ENCODE measurements at places on chromosomes 5 and 9. TPM values are rescaled to one million over a fixed set of nuclear protein-coding genes. Genes with fewer than 3 reads are reported as not detected.

BTNL3 gene
- not detected for total RNA-seq

CD274 gene
- total RNA-seq: 8.3 TPM

GRCh38 chr5:6403416-6403815 is 25.1 kb upstream of the MED10 start:
- DNase-seq: no peak
- peaks cover 22% of the 10 kb centered on the region for H3K27me3 ChIP-seq
- H3K36me3 ChIP-seq: no peaks in the 10 kb centered on the region
- H3K27ac ChIP-seq: no peak overlapping the region
- H3K4me1 ChIP-seq: peaks cover under 1% of the 10 kb centered on the region

DNA sequence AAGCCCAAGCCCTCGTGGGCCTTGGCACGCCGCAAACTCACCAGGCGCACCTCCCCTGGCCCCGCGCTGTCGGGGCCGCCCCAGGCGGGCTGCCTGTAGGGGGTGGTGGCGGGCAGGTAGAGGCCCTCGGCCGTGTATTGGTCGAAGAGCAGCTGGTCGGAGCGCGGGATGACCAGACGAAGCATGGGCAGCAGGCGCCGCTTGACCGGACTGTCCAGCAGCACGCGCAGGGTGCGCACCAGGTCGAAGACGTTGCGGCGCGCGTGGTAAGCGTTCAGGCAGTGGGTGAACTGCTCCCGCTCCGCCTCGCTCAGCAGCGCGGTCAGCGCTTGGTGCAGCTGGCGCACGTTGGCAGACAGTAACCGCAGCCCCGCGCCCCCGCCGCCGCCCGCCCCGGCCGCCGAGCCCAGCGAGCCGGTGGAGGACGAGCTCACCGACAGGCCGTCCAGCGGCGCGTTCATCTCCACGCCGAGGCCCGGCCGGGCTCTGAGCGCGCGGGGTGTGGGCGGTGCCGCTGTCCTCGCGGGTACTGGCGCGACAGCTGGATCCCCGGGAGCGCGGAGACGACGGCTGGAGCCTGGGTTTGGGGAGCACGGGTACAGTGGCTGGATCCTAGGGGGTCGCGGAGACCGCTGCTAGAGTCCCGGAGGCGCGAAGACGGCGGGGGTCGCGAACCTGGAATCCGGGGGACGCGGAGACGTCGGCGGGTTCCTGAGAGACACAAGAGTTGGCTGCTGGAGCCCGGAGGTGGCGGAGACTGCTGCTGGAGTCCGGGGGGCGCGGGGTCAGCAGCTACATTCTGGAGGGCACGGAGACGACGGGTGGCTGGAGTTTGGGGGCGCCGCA is 709 bp downstream of the WHRN start:
- peaks cover 30% of the 10 kb centered on the region for H3K4me1 ChIP-seq
- H3K27ac ChIP-seq: peak overlapping the region; percentile 60
- peak; percentile 46 for DNase-seq
- no peaks in the 10 kb centered on the region for H3K36me3 ChIP-seq
- peaks cover 54% of the 10 kb centered on the region for H3K27me3 ChIP-seq

PCDHGA1 gene
- total RNA-seq: not detected

DNA sequence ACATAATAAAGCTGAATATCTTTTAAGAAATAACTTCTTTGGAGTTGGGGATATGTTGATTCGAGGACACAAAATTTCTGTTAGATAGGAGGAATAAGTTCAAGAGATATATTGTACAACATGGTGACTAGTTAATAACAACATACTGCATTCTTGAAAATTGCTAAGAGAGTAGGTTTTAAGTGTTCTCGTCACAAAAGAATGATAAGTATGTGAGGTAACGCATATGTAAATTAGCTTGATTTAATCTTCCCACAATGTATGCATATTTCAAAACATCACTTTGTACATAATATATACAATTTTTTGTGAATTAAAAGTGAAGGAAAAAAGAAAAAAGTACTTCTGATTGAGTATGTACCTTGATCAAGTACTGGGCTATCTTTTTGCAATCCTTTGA is 428.0 kb upstream of the TRPC7 start:
- H3K4me1 ChIP-seq: no peaks in the 10 kb centered on the region
- DNase-seq: no peak
- H3K27me3 ChIP-seq: no peaks in the 10 kb centered on the region
- H3K4me3 ChIP-seq: no peak overlapping the region

DNA sequence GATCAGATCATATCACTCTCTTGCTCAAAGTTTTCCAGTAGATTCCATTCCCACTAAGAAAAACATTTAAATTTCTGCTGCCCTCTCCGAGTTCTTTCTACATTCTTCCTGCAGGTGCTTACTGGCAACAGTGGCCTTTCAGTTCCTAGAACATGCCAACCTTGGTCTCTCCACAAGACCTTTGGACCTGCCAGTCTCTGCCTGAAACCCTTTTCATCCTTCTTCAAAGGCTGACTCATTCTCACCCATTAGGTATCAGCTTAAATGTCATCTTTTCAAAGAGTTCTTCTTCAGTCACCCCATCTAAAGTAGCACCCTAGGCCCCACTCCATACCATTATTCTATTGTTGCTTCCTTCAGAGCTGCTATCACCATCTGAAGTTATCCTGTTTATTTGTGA is 21.8 kb downstream of the PPIC start:
- H3K4me1 ChIP-seq: no peaks in the 10 kb centered on the region
- no peaks in the 10 kb centered on the region for H3K36me3 ChIP-seq
- H3K27ac ChIP-seq: no peak overlapping the region
- no peak overlapping the region for H3K4me3 ChIP-seq

DNA sequence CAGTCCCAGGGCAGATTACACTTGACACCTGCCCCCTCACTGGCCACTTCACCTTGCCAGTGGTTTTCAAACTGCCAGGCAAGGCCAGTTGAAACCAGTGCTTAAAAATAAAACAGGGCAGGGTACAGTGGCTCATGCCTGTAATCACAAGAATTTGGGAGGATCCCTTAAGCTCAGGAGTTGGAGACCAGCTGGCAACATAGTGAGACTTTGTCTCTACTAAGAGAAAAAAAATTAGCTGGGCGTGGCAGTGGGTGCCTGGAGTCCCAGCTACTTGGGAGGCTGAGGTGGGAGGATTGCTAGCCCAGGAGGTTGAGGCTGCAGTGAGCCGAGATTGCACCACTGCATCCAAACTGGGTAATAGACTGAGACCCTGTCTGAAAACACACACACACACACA is 58.1 kb downstream of the ROPN1L start:
- no peaks in the 10 kb centered on the region for H3K4me1 ChIP-seq
- H3K27ac ChIP-seq: no peak overlapping the region
- H3K27me3 ChIP-seq: no peaks in the 10 kb centered on the region
- no peak overlapping the region for H3K4me3 ChIP-seq
- no peak for DNase-seq

- H3K4me1 ChIP-seq: no peaks in the 10 kb centered on the region
- peak; percentile 29 for DNase-seq
- no peak overlapping the region for H3K4me3 ChIP-seq
- H3K36me3 ChIP-seq: no peaks in the 10 kb centered on the region
- H3K27me3 ChIP-seq: no peaks in the 10 kb centered on the region
Observed at GRCh38 chr9:135328485-135329417, 150.8 kb upstream of the PPP1R26 start.

- H3K27me3 ChIP-seq: no peaks in the 10 kb centered on the region
- H3K36me3 ChIP-seq: no peaks in the 10 kb centered on the region
- no peak overlapping the region for H3K27ac ChIP-seq
Observed at GRCh38 chr9:30796764-30797163, 1587.7 kb upstream of the ACO1 start.

GRCh38 chr9:70600506-70600905 is 186.0 kb upstream of the KLF9 start:
- H3K4me1 ChIP-seq: no peaks in the 10 kb centered on the region
- no peaks in the 10 kb centered on the region for H3K27me3 ChIP-seq
- no peak overlapping the region for H3K4me3 ChIP-seq
- H3K36me3 ChIP-seq: no peaks in the 10 kb centered on the region
- no peak for DNase-seq
- H3K27ac ChIP-seq: no peak overlapping the region

MAP1B gene
- 0.54 TPM for total RNA-seq

DNA sequence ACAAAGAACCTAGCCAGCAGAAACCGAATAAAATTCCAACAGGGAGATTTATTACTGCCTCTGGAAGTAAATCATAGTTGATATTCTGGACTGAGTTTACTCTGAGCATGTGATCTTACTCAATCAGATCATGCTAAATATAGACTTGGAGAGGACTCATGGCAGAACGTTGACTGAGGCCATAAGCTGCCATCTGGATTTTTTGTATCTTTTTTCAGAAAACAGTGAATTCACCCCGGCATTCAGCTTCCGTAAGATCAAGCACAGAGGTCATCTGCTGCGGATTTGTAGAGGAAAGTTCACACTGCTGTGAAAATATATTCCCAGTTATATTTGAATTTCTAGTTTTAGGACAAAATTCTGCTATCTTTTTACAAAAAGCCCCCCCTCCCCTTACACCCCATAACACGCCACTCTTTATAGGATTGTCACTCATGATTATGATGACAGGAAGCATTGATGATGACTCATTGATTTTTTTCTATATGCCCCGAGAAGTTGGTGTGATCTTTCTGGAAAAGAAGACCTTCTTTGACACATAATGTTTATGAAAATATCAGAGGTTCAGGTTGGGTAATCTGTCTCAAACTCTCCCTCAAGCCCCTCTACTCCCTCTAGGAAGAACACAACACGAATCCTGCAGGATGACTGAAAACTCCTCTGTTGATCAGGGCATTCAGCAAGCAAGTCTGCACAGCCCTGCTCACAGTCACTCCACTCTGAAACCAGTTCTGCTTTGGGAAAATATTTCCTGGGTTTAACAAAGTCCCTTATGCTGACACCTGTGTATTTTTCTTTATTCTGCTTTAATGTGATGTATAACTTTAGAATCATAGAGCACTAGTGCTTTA is 70.8 kb downstream of the NXNL2 start:
- H3K27me3 ChIP-seq: peaks cover 14% of the 10 kb centered on the region
- H3K4me3 ChIP-seq: no peak overlapping the region
- H3K27ac ChIP-seq: no peak overlapping the region
- H3K36me3 ChIP-seq: no peaks in the 10 kb centered on the region
- no peak for DNase-seq

DNA sequence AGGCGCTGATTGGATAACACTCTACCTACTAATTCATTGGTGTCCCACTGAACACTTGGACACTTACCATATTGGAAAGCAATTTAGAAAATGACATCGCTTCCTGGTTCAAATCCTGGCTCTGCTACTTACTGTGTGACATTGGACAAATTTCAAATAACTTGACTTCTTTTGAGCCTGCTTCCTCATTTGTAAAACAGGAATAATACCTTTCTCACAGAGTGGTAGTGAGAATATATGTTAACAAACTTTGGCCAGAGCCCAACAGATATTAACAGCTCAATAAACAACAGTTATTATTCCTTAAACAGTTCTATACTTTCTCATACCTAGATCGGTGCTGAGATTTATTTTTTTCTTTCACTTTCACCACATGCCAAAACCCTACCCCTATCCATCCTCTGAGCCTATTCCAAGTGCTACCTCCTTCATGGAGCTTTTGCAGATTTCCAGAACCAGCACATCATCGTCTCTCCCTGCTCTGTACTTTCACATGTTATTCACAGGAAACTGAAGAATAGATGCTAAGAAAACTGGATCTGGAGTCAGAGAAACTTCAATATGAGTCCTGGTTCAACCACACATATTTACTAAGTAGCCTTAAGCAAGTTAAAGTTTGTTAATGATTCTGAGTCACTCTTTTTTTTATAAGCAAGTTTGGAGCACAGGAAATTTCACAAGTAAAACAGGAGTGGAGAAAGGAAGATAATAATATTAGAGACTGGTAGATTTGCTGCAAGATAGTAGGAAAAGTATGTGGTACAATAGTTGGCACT is 92.3 kb downstream of the STRBP start:
- no peak for DNase-seq
- H3K27ac ChIP-seq: no peak overlapping the region
- peaks cover 4% of the 10 kb centered on the region for H3K36me3 ChIP-seq
- H3K4me3 ChIP-seq: no peak overlapping the region

GRCh38 chr9:76576344-76576743 is 117.4 kb downstream of the GCNT1 start:
- peak; percentile 96 for DNase-seq
- H3K36me3 ChIP-seq: peaks cover 16% of the 10 kb centered on the region
- peaks cover 56% of the 10 kb centered on the region for H3K4me1 ChIP-seq
- H3K27ac ChIP-seq: peak overlapping the region; percentile 93
- H3K27me3 ChIP-seq: no peaks in the 10 kb centered on the region

ZNF483 gene
- total RNA-seq: 5.2 TPM

LCN12 gene
- 1.2 TPM for total RNA-seq

DNA sequence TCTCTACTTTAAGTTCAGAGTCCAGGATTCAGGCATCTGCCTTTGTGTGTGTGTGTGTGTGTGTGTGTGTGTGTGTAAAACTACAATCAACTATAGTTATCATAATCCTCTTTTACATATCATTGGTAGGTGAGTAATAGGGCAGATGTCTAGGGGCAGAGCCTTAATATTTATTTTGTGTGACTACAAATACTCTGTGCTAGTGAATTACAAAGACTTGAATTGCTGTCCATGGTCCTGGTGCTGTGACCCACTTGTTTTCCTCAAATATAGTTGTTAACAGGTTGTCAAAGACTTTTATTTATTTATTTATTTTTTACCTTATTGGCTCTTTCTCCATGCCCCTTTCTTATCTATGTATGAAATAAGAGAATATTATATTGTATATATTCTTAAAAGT is 196.8 kb downstream of the ANXA1 start:
- H3K4me1 ChIP-seq: no peaks in the 10 kb centered on the region
- H3K4me3 ChIP-seq: no peak overlapping the region
- no peak overlapping the region for H3K27ac ChIP-seq
- H3K36me3 ChIP-seq: no peaks in the 10 kb centered on the region
- no peak for DNase-seq

DNA sequence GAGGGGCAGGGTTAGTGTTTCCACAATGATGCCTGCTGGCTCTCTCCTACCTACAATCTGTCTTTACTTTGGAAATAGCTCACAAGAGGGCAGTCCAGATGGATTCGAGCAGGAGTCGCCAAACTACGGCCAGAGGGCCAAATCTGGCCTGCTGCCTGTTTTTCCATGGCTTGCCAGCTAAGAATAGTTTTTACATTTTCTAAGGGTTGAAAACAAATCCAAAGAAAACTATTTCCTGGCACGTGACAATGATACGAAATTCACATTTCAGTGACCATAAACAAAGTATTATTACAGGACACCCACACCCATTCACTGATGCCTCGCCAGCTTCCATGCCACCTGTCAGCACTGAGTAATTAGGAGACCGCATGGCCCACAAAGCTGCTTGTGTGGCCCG is 162.9 kb upstream of the WWC1 start:
- DNase-seq: no peak
- peaks cover 5% of the 10 kb centered on the region for H3K4me1 ChIP-seq
- no peaks in the 10 kb centered on the region for H3K27me3 ChIP-seq
- no peaks in the 10 kb centered on the region for H3K36me3 ChIP-seq
- no peak overlapping the region for H3K4me3 ChIP-seq

- no peaks in the 10 kb centered on the region for H3K4me1 ChIP-seq
- H3K4me3 ChIP-seq: no peak overlapping the region
- no peaks in the 10 kb centered on the region for H3K36me3 ChIP-seq
- no peak overlapping the region for H3K27ac ChIP-seq
- no peak for DNase-seq
- H3K27me3 ChIP-seq: no peaks in the 10 kb centered on the region
Observed at GRCh38 chr5:101663543-101663942, 632.5 kb downstream of the SLCO4C1 start.

GRCh38 chr5:158511454-158511853 is 588.3 kb downstream of the EBF1 start:
- peaks cover 9% of the 10 kb centered on the region for H3K4me1 ChIP-seq
- DNase-seq: no peak
- no peak overlapping the region for H3K4me3 ChIP-seq
